ENCODE measurements at places on chromosomes 3 and 15. TPM values are rescaled to one million over a fixed set of nuclear protein-coding genes. Genes with fewer than 3 reads are reported as not detected.

The GLDN gene
- total RNA-seq: 1.7 TPM

The ZNF385D gene
- total RNA-seq: 2.1 TPM

- H3K36me3 ChIP-seq: no peaks in the 10 kb centered on the region
- H3K27me3 ChIP-seq: peaks cover 53% of the 10 kb centered on the region
Measured at GRCh38 chr15:34621675-34622074, 38.2 kb upstream of the GOLGA8B start.

- DNase-seq: peak; percentile 55
- H3K4me1 ChIP-seq: no peaks in the 10 kb centered on the region
- no peaks in the 10 kb centered on the region for H3K36me3 ChIP-seq
- H3K27ac ChIP-seq: no peak overlapping the region
- no peaks in the 10 kb centered on the region for H3K27me3 ChIP-seq
Measured at GRCh38 chr3:151146071-151146730, 56.8 kb downstream of the GPR171 start.

The SERPINI2 gene
- total RNA-seq: 0.86 TPM

GRCh38 chr3:34969513-34969912 lies 669.8 kb upstream of the ARPP21 start:
- no peak overlapping the region for H3K4me3 ChIP-seq
- no peak overlapping the region for H3K27ac ChIP-seq
- no peaks in the 10 kb centered on the region for H3K4me1 ChIP-seq

- peaks cover 24% of the 10 kb centered on the region for H3K27me3 ChIP-seq
- H3K27ac ChIP-seq: no peak overlapping the region
- peak; percentile 28 for DNase-seq
- no peaks in the 10 kb centered on the region for H3K4me1 ChIP-seq
- H3K36me3 ChIP-seq: no peaks in the 10 kb centered on the region
Measured at GRCh38 chr3:142586803-142587406, 8.4 kb upstream of the ATR start.

The MEX3B gene
- 49.5 TPM for total RNA-seq

- peaks cover 13% of the 10 kb centered on the region for H3K4me1 ChIP-seq
- no peaks in the 10 kb centered on the region for H3K36me3 ChIP-seq
- peaks cover 87% of the 10 kb centered on the region for H3K27me3 ChIP-seq
- H3K4me3 ChIP-seq: peak overlapping the region; percentile 8
- no peak overlapping the region for H3K27ac ChIP-seq
Measured at GRCh38 chr3:2096216-2096615, 2.5 kb upstream of the CNTN4 start.

The C3orf70 gene
- 15.9 TPM for total RNA-seq

The LYZL4 gene
- total RNA-seq: not detected

GRCh38 chr15:70490148-70490837 lies 273.1 kb downstream of the UACA start:
- H3K4me1 ChIP-seq: peaks cover 10% of the 10 kb centered on the region
- no peak overlapping the region for H3K4me3 ChIP-seq
- H3K36me3 ChIP-seq: no peaks in the 10 kb centered on the region
- no peak for DNase-seq
- H3K27ac ChIP-seq: no peak overlapping the region

The CEMIP gene
- 0.33 TPM for total RNA-seq

- H3K4me3 ChIP-seq: peak overlapping the region; percentile 52
- no peak overlapping the region for H3K27ac ChIP-seq
- H3K36me3 ChIP-seq: no peaks in the 10 kb centered on the region
- peaks cover 16% of the 10 kb centered on the region for H3K4me1 ChIP-seq
Measured at GRCh38 chr15:82647835-82648256, 683 bp upstream of the CPEB1 start.

DNA sequence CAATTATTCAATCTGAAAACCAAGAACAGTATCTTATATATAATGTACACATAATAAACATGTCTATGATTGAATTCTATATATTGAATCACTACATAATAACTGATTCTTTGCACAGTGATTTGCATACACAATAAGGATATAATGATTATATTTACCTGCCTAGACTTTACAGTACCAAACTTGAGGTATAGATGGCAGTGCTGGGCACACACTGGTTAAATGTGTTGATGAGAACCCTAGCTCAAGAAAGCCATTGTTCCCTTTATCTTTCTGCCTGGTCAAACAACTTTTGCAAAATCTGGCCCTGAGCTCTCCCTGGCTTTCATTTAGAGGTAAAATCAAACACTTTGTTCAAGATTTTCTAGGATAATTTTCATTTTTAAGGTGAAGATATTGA lies 697.7 kb downstream of the TUSC7 start:
- DNase-seq: no peak
- H3K4me3 ChIP-seq: no peak overlapping the region
- no peaks in the 10 kb centered on the region for H3K27me3 ChIP-seq
- H3K4me1 ChIP-seq: peaks cover 10% of the 10 kb centered on the region
- H3K27ac ChIP-seq: no peak overlapping the region

DNA sequence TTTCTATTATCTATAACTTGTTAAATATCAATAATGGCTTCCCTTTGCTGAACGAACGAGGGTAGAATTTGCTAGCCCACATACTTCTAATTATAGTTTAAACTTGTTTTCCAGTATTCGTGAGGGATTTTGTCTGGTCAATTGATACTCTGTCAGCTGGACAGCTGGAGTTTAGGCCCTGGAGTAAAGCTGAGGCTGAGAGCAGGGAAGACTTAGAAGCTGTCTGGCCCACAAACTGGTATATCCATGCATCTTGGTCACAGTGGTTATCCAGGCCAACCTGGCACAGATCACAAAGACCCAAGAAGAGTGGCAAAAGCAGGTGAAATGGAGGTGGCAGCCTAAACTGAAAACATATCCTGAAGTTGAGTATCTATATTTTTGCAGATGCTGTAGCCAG lies 19.3 kb downstream of the ARHGAP31 start:
- no peak overlapping the region for H3K4me3 ChIP-seq
- H3K4me1 ChIP-seq: peaks cover 10% of the 10 kb centered on the region
- DNase-seq: no peak
- H3K36me3 ChIP-seq: no peaks in the 10 kb centered on the region

Data from neural crest cell (in vitro differentiated cells).